NCI-H1417 treated with DMSO at 0.1 percent for 48 hours (cell line): ENCODE measurements at places on chromosomes 5 and 9.

GRCh38 chr9:89417832-89418473 lies 80.0 kb downstream of the SEMA4D start:
- no peak for DNase-seq

DNA sequence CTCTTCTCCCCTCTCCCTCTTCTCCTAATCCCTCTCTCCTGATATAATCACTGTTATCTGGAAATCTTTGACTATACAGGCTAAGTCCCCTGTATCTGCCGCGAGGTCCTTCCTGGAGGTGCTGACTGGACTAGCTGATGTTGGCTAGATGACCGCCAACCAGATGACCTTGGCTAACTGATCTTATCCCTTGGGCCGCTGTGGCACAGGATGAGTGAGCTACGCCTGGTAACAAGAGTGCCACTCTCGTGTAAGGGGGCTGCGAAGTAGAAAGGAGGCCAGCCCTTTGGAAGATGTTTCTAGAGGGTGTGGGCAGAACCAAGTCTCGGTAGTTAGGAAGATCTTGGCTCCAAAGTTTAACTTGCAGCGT lies 345 bp upstream of the PRRC1 start:
- no peak for DNase-seq

DNA sequence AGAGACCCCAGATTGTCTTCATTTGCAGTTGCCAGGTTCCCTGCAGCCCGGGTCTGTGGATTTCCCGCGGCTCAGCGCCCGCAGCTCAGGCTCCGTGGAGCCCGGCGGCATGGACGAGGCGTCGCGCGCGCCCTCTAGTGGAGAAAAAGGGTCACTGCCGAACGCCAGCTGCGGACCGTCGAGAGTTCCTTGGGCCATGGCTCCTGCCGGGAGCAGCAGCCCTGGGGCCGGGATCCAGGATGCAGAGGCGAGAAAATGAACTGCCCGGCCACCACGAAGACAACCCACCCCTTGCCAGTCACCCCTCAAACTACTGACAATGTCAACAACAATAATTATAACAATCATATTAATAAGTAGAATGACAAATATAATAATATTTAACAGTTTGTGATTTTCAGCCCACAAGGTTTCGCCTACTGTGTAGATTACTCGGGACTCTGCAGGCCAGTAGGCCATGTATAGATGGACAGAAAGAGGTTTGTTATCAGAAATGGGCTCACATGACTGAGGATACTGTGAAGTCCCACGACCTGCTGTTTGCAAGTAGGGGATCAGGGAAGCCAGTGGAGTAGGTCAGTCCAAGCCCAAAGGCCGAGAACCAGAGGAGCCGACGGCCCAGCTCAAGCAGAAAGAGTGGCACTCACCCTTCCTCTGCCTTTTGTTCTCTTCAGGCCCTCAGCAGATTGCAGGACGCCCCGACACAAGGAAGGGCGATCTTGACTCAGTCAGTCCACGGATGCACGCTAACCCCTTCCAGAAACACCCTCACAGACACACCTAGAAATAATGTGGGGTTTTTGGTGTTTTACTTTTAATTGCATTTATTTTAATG lies 43.1 kb downstream of the BOD1 start:
- no peak for DNase-seq

DNA sequence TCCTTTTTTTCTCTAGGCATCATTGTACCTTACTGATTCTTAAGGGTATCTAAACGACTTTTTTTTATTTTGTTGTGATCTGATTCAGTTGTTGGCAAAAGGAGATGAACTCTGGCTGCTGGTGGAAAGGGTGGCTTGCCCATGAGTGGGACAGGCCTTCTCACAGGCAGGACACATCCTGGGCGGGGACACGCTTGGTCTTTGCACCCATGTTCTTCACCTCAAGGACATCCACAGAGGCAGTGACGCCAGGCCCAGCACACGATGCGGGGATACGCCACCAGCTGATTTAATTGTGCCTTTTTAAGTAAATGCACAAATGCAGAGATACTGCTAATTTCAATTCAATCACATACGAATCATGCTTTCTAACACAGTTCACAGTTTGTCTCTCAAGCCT lies 208.1 kb downstream of the FANCC start:
- no peak for DNase-seq

- no peak for DNase-seq
These were observed 3.2 kb upstream of the ANKHD1 start for GRCh38 chr5:140398379-140398811.

DNA sequence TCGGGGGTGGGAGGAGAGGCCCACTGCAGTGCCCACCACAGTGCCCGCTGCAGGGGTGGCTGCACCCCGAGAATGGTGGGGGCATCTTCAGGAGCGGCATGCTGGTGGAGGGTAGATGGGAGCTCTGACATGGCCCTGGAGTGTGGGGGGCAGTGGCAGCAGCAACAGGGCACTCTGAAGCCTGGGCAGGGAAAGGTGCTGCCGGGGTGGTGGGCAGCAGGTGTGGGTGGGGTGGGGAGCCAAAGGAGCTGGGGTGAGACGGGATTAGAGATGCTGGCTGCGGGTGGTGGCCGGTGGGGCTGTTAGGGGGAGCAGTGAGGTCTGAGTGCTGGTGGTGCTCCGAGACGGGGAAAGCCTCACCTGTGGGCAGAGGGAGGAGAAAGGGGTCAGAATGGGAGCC lies 18.0 kb downstream of the FAM193B start:
- no peak for DNase-seq

DNA sequence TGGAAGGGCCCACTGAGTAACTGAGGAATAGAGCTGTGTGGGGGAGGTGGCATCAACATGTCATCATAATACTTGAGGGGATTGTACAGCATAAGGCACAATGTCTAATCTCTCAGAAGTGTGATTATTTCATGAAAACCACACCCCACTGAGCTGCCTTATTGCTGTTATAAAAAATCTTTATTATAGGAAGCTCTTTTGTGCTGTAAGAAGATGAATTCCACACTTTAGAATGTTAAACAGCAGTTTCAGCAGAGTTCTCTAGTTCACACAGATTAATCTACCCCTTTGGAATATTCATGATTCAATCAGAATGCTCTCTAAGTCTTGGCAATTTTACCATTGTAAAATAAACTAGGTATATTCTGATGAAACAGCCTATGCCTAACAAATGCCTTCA lies 1389.6 kb downstream of the PTPRD start:
- no peak for DNase-seq

GRCh38 chr5:147248561-147248960 lies 13.7 kb downstream of the STK32A start:
- no peak for DNase-seq

DNA sequence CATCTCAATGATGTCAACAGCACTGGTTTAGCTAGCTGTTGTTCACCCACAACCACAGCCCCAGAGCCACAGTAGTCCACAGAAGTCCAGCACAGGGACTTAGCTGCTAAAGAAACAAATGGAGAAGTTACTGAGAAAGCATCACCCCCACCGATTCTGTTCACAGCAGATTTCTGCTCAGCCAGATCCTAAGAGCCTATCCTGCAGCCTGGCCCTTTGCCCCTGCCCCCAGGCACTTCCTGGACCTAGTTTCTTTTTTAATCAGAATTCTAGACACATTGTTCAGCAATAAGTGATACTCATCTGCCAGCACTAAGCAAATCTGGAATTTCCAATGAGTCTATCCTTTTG lies 7.4 kb downstream of the B4GALT1 start:
- no peak for DNase-seq

DNA sequence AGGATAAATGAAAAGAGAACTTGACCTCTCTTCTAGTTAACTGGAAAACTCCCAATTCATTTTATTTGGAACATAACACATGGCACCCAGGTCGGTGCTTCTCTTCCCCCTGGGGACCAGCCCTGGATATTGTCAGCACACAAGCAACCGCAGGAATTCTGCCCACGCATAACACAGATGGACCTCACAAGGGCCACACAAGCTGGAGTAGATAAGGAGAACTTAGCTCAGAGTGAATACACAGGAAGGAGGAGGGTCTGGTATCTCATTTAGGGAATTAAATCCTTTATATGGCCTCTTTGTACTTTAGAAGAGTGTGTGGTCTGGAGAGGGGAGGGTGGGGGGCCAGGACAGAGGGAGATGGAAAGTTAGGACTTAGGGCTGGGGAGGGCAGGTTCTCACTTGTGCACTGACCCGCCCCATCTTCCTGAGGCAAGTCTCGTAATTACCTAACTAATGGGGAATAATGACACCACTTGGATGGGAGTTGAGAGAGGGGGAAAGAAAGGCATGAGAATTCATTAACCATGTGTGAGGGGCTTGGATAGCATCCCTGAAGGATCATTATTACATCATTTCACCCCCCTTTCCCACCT lies 341.2 kb upstream of the WWC1 start:
- DNase-seq = no peak

- DNase-seq = no peak
These were observed 65.2 kb downstream of the JMY start for GRCh38 chr5:79301046-79301712.

- no peak for DNase-seq
These were observed 11.4 kb upstream of the DNAH5 start for GRCh38 chr5:13955896-13956295.

DNA sequence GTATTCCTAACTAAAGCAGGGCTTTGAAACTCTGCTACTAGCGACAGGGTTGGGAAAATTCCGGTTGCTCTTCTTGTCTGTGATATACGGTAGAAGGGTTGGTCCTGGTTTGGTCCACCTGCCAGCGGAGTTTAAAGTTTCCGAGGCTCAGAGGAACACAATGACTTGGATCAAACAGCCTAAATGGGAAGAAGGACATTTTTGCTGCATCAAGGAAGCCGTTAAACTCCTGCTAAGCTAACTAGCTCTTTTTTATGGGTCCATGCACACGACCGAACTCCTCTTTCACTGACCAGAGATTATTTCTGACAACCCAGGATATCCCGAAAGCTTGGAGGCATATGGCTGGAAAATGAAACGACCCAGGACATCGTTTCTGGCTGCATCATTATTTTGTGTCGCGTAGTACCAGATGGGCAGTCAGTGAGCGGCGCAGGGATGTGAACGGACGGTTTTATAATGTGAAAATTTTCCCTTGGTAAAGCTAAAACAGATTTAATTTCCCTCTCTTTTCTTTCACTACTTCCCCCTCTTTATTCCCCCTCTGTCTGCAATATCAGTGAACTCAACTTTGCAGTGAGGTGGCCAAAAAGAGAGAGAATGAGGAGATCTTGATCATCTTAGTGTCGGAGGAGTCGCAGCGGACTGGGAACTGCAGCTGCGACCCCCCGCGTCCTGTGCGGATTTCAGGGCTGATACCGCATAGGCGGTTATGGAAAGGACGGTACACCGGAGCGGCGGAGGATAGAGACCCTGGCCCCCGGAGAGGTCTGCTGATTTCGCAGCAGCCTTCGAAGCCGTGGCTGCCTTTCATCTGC lies at the start of gene LURAP1L:
Gene LURAP1L, plus strand, starts transcription at position 160 of the 818 bp plus-strand sequence. CDS start 696 bp downstream, outside the sequence.
- DNase-seq = no peak

DNA sequence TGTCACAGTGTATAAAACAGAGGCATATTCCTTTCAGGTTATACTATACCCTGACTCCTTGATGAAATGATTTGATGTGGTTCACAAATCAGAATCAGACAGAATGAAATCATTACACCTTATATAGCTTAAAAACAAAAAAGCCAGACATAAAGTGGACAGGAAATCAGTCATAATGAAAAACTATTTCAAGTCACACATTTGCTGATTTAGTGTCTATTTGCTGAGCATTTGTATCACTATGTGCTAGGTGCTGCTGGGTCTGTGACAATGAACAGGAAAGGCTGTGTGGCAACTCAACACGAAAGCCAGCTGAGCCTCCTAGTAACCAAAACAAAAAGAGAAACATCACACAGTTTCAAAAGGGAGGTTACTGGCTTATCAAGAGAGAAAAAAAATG lies 194.0 kb downstream of the EFNA5 start:
- DNase-seq = no peak

GRCh38 chr5:116507051-116507537 lies 67.5 kb downstream of the SEMA6A start:
- DNase-seq = no peak

GRCh38 chr9:19469271-19469670 lies 60.5 kb downstream of the ACER2 start:
- DNase-seq = no peak

GRCh38 chr5:151293624-151294023 lies 9.9 kb downstream of the SLC36A3 start:
- DNase-seq = no peak

- DNase-seq = no peak
These were observed 17.2 kb downstream of the CENPP start for GRCh38 chr9:92342825-92343488.

DNA sequence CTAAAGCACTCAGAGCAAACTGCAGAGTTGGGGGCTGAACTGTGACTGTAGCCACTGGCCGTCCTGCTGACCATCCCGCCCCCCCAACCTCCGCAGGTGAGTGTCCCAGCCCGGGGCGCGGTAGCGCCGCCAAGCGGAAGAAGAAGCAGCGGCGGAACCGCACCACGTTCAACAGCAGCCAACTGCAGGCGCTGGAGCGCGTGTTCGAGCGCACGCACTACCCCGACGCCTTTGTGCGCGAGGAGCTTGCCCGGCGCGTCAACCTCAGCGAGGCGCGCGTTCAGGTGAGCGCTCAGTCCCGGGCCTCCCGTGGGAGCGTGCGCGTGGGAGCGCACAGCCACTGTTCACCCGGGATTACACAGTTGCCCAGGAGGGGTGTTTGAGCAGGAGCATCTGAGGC lies 33.7 kb downstream of the PTGES start:
- DNase-seq = no peak

DNA sequence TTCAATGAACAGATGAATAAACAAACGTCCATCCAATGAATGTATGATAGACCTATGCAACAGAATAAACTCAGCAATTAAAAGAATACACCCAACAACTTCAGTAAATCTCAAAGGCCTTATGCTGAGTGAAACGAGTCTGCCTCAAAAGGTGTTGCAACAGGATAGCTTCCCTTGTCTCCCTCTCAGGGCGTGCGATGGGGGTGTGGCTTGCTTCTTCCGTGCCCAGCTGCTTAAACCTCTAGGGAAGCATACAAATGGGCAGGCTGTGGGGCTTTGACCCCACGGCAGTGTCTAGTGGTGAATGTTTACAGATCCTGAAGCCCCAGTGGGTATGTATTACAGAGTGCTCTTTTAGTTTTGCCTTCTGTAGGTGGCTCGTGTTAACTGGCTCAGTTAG lies 87.0 kb upstream of the CCL21 start:
- DNase-seq = no peak

- DNase-seq = no peak
These were observed 110.1 kb downstream of the MED27 start for GRCh38 chr9:131969469-131969989.

- no peak for DNase-seq
These were observed 31.8 kb downstream of the SPATA31C2 start for GRCh38 chr9:88106492-88106891.

DNA sequence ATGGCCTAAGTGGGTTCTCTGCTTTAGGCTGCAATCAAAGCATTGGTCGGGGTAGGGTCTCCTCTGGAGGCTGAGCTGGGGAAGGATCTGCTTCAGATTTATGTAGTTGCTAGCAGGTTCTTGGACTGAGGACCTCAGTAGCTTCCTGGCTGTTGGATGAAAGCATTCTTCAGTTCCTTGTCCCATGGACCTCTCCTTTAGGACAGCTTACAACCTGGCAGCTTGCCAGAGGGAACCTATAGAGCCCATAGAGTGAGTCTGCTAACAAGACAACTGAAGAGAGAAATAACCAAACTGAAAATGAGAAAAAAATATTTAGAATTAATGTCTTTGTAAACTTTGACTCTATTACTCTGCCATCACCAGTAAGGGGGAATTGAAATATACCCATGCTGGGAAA lies 12.4 kb downstream of the MRPS30 start:
- DNase-seq = no peak

GRCh38 chr9:92196909-92197308 lies 81.7 kb upstream of the SPTLC1 start:
- no peak for DNase-seq

GRCh38 chr9:97557606-97558095 lies 56.2 kb downstream of the TMOD1 start:
- no peak for DNase-seq

- DNase-seq = no peak
These were observed 42.8 kb downstream of the ANGPTL2 start for GRCh38 chr9:127079446-127080140.
